ENCODE measurements at places on chromosomes 12 and 14.

- no peak for DNase-seq
Measured at GRCh38 chr14:75905147-75905904, 76.5 kb downstream of the TGFB3 start.

DNA sequence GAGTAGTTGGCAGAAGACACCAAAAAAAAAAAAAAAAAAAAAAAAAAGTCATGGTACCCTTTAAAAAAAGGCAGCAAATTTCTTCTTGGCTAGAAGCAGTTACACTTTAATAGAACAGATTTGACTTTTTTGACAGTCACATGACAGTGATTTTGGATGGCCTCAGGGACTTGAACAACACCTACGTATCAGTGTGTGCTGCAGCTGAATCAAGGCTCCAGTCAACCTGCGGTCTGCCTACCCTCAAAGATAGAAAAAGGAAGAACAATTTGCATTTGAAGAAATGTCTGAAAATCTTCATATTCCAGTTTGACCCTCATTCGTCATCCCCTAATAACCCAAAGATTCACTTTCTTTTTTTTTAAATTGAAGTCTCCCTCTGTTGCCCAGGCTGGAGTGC lies 53.9 kb downstream of the MDM2 start:
- no peak for DNase-seq

- DNase-seq: no peak
Measured at GRCh38 chr14:58814466-58814865, 176.7 kb downstream of the DACT1 start.

GRCh38 chr14:74649167-74649566 lies 37.1 kb upstream of the LTBP2 start:
- no peak for DNase-seq

- DNase-seq: no peak
Measured at GRCh38 chr14:85418721-85419120, 111.2 kb upstream of the FLRT2 start.

DNA sequence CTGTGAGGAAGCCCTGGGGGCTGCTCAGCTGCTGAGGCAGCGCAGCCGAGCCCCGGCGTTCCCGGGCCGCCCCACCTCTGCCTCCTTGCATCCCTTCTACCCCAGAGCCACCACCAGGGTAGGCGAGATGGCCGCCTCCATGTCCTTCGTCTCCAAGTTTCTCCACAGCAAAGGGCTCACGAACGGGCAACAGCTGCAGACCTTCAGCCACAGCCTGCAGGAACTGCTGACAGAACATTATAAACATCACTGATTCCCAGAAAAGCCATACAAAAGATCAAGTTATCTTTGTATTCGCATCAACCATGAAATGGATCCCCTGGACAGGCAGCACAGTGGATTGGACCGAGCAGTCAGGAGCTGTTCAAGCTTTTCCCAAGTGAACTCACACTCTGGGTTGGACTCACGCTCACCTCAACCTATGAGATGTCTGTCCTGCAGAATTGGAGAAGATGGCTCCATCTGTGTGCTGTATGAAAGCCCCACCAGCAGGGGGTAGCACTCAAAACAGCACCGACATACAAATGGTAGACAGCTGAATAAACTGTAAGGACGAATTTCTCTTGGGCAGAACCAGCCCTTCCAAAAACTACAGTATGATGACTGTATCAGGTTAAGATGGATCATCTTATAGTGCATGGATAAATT lies 19.4 kb upstream of the A2M start:
- DNase-seq: no peak

DNA sequence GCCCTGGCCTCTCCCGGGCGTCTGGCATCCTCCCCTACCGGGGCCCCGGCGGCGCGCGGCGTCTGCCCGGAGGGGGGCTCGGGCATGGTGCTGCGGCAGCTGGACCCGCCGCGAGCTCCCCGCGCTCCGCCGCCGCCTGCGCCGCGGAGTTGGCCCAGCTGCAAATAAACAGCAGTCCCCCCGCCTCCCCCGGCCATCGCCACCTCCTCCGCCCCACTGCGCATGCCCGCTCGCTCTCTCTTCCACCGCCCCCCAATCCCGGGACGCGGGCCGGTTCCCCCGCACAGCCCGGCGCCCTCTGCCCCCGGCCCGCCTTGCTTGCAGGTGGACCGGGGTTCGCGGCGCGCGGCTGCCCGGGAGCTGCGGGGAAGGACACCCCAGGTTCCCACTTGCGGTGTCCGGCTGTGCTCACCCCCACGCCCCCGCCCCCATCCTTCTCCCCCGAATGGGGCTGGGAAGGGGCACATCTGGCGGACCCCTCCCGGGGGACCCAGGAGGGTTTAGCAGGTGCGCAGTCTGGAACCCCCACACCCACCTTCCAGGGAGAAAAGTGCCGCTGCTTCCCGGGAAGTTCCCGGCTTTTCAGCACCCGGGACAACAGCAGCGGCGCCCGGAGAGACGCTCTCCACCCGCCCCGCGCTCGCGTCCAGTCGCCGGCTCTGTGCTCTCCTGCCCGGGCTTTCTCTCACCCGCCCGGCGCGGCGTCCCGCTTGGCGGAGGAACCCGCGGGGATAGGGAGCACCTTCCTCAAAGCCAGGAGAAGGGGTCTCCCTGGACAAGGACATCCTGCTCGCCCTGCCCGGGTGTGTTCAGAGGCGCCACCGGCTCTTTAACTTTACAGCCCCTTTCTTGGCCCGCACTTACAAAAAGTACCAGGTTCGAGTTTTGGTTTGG lies at the start of gene TMTC1:
TSS of gene TMTC1 (minus strand) at position 170 of the 894 bp plus-strand sequence. CDS start 191 bp downstream, outside the sequence.
- DNase-seq: peak; percentile 75

GRCh38 chr12:88578276-88579160 lies 1.8 kb downstream of the KITLG start:
- DNase-seq: no peak

- DNase-seq: no peak
Measured at GRCh38 chr12:46430340-46430948, 57.9 kb upstream of the SLC38A2 start.

DNA sequence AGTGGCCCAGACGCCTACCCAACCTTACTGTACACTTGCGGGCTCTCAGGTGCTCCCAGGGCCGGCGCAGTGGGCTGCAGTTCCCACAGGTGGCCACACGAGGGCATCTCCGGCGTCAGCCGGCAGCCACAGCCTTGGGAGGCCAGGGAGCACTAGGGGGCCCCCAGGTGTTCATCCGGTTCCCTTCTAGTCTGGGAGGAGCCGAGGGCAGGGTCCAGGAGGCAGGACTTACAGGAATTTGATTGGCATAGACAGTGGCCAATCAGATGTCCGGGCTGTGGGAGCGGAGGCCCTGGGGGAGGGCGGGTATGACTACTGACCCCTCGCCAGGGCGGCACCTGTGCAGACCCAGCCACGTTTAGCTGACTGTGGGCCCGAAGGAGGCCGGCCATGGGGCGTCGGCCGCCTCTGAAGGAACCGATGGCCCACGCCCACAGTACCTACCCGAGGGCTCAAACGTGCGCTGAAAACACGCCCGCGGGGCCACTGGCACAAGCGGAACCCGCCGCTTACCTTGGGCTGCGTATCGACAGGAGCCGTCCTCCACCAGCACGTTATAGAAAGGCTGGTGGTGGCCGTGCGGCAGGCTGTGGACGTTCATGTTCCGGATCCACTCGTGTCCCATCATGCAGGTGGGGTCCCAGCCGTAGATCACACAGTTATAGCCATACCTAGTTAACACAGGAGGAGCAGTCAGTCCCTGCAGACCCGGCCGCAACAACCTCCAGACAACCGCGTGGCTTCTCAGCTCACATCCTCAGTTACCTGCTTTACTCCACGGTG lies 34.8 kb downstream of the FBXO21 start:
- DNase-seq: peak; percentile 89

GRCh38 chr14:74022346-74022745 lies 3.2 kb downstream of the BBOF1 start:
- DNase-seq: no peak

- no peak for DNase-seq
Measured at GRCh38 chr14:95521001-95521400, 4.6 kb upstream of the SYNE3 start.

GRCh38 chr12:65419284-65420072 lies 141.0 kb downstream of the MSRB3 start:
- no peak for DNase-seq

DNA sequence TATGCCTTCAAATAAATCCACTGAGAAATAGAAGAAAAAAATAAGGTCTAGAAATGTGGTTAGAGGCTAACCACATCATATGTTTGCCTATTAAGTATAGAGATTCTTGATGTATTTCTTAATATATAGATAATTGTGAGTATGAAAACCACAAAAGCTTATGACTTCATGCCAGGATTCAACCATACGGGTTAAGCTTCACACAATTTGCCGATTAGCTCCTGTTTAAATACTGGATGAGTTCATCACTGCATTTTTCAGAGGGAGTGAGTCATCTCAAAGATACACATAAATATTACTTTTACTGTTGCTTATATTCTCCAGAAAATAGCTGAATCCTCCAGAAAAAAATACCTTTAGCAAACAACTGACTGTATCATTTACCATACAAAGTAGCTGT lies 79.6 kb downstream of the RPL10L start:
- DNase-seq: no peak

- DNase-seq: no peak
Measured at GRCh38 chr12:40209886-40210285, 14.9 kb upstream of the LRRK2 start.

DNA sequence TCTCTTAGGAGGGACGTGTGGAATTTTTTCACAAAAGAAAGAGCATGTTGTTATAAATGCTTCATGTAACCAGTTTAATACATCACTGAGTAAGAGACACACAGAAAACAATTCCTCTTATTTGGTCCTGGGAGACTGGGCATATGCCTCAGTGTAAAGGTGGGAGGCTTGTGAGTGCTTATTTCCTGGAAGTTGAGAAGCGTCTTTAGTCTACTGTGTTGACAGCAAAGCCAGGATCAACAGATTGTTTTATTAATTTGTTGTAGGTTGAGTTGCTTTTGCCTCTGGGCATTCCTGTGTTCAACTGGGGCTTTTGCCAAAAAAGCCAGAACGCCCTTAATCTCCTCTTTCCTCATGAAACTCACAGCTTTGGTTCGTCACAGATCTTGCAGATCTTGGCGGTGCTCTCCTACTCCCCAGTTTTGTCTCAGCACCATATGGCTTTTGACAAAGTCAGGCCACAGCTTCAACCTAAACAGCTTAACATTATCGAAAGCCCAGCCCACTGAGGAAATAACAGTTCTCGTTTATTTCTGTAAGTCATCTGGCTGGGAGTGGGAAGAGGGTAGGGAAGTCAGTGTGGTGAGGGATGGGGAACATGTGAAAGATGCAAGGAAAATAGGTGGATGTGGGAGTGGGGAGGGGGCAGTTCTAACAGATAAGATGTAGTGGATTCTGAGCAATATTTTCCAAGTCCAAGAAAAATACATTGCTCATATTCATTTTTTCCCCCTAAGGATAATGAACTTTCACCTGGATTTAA lies 227.2 kb downstream of the DACT1 start:
- DNase-seq: no peak
